ENCODE measurements at places on chromosomes 5 and 9.
A peak's percentile ranks its signal among the peaks of the same experiment; 100 is the strongest.

DNA sequence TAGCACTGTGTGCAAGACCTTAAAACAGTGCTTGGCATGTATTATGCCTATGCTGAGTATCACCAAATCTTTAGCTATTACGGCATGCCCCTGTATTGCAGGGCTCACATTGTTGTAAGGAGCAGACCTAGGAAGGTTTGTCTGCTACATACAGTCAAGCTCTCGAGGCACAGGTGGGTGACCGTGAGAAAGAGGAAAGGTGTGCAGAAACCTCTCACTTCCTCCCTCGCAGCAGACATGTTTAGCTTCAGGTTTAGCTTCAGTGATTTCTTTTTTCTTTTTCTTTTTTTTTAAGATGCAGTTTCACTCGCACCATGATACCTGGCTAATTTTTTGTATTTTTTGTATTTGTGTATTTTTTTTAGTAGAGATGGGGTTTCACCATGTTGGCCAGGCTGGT lies 275.8 kb upstream of the RIOK2 start:
- no peak for DNase-seq

DNA sequence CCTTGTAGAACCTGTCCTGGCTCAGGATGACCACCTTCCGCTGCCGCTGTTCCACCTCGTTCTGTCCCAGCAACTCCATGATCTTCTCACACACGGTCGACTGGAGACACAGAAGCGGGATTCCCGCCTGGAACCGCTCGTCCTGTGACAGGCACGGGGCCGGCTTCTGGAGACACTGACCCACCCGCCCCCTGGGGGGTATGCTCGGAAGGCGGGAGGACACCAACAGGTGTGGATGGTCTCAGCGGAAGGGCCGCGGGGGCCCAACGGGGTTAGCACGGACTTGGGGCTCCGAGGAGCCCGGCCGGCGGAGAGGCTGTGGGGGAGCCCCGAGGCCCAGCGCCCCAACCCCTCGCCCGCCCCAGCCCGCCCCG lies 530 bp downstream of the UCK1 start:
- peak; percentile 49 for DNase-seq

DNA sequence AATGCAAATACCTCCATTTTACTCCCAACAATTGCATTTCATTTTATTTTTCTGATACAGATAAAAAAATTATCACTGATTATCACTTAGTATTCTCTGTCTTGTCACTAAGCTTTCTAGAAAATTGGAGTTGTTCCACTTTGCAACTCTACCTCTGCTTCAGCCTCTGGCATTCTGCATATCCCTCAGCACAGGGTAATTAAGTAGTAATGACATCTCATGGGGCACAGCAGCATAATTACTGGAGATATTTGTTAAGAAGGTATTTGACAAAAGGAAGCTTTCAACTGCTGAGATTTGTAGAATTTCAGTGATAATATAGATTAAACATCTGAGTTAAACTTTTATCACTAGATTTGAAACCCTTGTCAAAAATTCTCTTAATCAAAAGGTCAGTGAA lies 446.2 kb downstream of the HTR1A start:
- no peak for DNase-seq

GRCh38 chr5:27124590-27124989 lies 86.2 kb upstream of the CDH9 start:
- DNase-seq, result no peak

- DNase-seq, result peak; percentile 18
Observed at GRCh38 chr9:99023831-99024230, 80.1 kb downstream of the COL15A1 start.

DNA sequence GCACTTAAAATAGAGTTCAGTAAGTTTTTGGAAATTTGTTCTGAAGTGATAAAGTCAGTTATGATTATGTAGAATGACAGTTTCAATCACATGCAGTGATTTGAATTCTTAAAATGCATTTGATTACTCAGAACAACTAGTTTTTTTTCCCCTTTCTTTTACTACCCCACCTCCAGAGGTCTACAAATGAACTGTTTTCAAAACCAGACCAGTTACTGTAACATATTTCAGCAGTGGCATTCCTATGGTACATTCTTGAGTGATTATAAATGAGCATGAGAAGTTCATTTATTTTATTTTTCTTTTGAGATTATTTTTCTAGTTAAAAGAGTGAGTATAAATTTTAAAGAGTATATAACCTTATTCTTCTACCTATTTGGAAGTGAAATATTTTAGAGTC lies 71.6 kb downstream of the NNT start:
- no peak for DNase-seq

DNA sequence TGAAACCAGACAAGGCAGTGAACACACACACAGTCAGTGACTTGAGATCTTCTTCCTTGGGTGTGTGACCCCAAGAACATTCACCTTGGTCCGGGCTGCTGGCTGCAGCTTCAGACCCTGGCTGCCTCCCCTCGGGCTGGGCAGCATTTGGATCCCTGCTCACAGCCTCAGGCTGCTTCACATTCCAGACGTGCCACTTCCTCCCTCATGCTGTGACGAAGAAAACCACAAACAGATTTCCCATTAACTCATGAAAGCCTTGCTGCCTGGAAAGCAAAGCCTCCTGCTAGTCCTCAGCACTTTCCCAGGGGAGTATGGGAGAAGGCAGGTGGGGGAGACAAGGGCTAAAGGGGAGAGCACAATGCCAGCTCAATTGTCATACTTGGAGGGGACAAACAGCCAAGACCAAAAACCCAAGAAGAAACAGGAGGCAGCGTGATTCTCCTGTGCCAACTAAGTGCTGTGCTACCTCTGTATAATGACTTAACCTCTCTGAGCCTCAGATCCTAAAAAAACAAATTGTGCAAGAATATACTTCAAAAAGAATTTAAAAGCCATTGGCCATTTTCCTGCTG lies 594.6 kb upstream of the BRINP1 start:
- DNase-seq, result peak; percentile 40

DNA sequence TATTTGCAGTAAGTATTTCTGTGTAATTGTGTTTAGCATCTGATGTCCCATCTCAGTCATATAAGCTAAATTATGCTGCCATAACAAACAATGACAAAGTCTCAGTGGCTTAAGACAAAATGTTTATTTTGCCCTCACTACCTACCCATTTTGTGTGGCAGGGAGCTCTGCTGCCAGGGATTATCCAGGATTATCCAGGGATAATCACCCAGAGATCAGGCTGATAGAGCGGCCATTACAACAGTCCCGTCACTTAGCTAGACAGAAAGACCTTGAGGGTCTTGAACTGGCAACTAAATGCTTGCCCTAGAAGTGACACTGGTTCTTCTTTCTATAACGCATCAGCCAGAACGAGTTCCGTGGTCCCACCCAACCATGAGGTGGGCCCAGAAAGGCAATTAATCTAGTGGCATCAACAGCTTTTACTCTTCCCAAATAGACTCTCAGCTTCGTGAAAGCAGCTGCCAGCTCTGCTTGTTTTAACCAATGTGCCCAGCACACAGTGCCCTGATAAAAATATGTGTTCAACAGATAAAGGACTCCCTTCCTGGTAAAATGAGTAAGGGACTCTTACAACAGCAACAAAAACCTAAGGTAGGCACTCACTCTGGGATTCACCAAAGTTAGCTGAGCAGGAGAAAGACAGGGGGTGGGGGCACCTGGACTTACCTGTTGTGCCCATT lies 22.8 kb downstream of the CCDC69 start:
- DNase-seq, result no peak

DNA sequence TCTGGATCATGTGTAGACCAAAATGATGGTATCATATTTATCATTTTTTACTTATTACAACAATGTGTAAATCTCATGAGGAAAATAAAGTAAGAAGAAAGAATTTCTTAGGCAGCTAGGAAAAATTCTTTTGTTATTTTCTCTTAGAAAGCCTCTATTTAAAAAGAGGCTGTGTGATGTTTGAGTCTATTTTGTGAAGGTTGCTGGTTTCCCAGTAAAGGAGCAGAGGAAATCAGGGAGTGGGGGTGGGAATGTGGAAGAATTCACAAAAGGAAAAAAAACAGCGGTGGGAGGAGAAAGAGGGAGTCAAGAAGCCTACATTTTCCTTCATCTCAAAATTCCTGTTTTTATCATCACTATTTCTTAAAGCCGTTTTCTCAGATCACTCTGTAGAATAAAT lies 20.1 kb downstream of the PTCH1 start:
- DNase-seq, result no peak

GRCh38 chr5:134626369-134627014 lies 6.1 kb downstream of the SAR1B start:
- DNase-seq, result no peak

GRCh38 chr9:133163504-133164172 lies at the start of gene GBGT1:
TSS of gene GBGT1 (minus strand) at chr9:133163914. CDS start at chr9:133162412, 1,502 bp downstream.
- DNase-seq, result peak; percentile 75

- DNase-seq, result peak; percentile 49
Observed at GRCh38 chr5:72122602-72123001, 15.3 kb downstream of the MAP1B start.

GRCh38 chr5:40628407-40628806 lies 51.3 kb upstream of the PTGER4 start:
- DNase-seq, result no peak

DNA sequence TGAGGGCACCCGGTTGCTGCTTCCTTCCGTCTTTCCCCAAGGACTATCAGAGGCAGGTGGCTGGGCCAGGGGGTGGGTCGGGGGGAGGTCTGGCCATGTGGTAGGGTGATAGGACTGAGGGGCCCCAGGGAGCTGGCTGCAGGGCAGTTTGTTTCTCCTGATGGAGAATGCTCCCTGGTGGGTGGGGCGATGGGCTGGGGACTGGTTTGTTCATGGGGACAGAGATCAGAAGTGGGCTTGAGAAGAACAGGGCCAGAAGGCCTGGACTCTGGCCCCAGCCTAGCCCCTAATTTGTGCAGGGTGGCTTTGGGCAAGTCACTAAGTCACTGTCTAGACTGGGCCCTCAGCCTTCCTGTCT lies 117.4 kb downstream of the RGS3 start:
- no peak for DNase-seq

- no peak for DNase-seq
Observed at GRCh38 chr9:95874989-95875304, 544 bp upstream of the ERCC6L2 start.

DNA sequence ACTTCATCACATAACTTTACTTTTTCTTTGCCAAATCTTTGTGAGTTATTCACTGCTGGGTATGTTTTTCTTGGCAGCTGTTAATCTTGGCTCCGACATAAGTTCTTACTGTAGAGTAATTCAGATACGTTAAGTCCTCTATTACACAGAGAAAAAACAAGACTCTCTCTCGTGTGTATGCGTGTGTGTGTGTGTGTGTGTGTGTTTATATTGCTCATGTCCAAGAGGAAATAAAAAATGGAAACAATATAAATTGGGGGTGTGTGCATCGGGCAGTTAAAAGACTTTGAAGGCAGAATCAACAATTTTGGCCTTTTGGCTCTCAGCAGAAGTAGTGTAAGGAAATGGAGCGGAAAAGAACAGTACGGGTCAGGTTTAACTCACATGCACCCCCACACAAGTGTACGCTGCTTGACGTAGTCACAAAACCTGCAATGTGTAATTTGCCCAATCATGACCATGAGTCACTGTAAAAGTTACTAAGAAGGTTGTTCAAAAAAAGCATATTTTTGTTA lies 67.2 kb upstream of the IFNE start:
- no peak for DNase-seq

GRCh38 chr9:74554751-74555419 lies 57.8 kb downstream of the RORB start:
- no peak for DNase-seq

GRCh38 chr9:487429-487828 lies 272.8 kb downstream of the DOCK8 start:
- DNase-seq, result no peak

DNA sequence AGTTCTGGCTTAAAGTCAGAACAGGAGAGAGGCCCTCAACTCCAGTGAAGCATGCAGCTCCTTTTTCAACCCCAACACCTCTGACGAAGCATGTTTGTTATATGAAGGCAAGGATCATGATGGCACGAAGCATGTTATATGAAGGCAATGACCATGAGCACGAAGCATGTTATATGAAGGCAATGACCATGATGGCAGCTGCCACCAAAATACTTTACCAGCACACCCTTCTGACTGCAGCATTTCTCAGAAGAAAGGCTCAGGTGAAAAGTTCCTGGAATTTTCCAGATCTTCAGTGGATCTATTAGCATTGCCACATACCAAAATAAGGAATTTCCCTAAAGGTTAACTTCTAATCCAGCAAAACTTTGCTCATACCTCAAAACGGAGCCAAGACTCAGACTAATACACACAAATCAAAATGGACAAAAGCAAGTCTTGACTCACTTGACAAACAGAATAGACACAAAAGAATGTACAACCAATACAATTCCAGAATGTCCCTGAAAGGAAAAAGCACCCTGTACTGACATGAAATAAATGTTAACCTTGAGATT lies 217.4 kb downstream of the FANCC start:
- no peak for DNase-seq

GRCh38 chr5:57816108-57816507 lies 333.5 kb upstream of the ACTBL2 start:
- DNase-seq, result no peak

GRCh38 chr5:5787373-5787772 lies 364.9 kb downstream of the ICE1 start:
- no peak for DNase-seq

- DNase-seq, result no peak
Observed at GRCh38 chr5:39816866-39817265, 392.1 kb upstream of the DAB2 start.

DNA sequence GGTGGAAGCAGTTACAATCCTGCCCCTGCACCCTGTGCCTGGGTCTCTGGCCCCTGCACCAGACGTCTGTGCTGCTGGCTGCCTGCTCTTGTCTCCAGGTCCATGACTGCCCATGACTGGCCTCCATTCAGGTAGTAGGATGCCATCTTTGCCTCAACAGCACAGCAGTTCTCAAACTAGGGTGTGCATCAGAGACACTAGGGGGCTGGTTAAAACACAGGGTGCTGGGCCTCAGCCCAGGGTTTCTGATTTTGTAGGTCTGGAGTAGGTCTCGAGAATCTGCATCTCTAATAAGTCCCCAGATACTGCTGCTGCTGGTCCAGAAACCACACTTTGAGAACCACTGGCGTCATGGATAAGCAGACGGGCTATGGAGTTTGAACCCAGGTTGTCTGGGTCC lies 24.0 kb downstream of the COL15A1 start:
- no peak for DNase-seq

DNA sequence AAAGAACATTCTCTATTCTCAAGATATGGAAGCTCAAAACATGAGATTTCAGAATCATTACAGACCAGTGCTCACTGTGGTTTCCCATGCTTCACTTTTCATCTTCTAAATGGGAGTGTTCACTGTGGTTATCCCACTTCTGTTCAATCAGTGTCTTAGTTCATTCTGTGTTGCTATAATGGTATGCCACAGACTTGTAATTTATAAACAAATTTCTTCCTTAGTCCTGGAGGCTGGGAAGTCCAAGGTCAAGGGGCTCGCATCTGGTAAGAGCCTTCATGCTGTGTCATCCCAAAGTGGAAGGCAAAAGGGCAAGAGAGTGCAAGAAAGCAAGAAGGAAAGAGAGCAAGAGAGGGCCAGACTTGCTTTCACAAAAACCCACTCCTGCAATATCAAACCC lies 146.3 kb downstream of the TTC39B start:
- no peak for DNase-seq

- DNase-seq, result no peak
Observed at GRCh38 chr9:86181379-86182315, 77.8 kb downstream of the C9orf153 start.
